Stimulated activated CD8-positive, alpha-beta memory T cell treated with anti-CD3 and anti-CD28 coated beads, Interleukin-4, amount 100 ng/mL, for 1 hour (primary cell): ENCODE measurements at places on chromosomes 16 and 17.

DNA sequence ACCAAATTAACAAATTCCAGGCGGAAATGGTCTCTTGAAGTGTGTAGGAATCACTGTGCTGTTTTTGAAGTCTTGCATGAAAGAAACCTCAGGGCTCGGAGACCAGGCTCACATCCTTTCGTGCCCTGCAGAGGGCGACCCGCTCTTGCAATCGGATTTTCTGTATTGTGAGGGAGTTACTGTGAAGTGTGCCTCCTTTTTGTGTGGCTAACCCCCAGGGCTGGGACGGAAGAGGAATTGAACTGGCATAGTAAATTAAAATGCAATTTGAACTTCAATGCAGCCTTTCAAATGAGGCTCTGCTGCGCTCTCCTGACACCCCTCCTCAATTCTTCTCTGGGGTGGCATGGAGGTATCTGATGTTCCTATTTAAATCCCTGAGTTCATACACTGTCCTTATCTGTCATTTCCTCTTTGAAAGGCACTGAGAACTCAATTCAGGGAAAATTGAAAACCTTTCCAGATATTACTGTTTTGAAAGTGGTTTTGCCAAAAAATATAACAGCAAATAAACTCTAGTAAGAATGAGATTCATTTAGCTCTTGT, 51.5 kb upstream of the MGAT5B start:
- peak; percentile 22 for DNase-seq

GRCh38 chr17:47995241-47995935, 24.5 kb downstream of the CDK5RAP3 start:
- no peak for DNase-seq

DNA sequence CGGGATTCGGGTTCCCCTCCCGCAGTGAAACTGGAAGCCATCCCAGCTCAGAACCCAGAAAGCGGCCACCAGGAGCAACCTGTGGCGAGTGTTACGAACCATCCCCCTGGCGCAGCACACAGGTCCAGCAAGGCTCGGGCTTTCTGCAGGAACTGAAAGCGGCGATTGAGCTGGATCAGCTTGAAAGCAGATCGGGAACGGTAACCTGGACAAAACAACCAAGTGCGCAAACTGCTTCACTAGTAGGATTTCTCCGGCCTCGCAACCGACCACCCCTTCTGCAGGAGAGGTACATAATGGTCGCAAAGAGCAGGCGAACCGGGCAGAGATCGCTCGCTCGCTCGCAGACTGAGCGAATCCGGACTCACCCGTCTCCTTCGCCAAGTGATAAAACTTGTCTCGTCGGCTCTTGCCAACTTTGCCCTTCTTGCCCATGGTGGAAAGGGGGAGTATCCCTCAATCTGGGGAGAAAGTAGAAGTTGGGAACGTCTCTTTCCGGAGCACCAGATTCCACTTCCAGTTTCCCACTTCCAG, 696 bp upstream of the PSMC5 start:
- DNase-seq = no peak

- DNase-seq = no peak
Measured at GRCh38 chr16:84842516-84843148, 22.8 kb downstream of the CRISPLD2 start.

DNA sequence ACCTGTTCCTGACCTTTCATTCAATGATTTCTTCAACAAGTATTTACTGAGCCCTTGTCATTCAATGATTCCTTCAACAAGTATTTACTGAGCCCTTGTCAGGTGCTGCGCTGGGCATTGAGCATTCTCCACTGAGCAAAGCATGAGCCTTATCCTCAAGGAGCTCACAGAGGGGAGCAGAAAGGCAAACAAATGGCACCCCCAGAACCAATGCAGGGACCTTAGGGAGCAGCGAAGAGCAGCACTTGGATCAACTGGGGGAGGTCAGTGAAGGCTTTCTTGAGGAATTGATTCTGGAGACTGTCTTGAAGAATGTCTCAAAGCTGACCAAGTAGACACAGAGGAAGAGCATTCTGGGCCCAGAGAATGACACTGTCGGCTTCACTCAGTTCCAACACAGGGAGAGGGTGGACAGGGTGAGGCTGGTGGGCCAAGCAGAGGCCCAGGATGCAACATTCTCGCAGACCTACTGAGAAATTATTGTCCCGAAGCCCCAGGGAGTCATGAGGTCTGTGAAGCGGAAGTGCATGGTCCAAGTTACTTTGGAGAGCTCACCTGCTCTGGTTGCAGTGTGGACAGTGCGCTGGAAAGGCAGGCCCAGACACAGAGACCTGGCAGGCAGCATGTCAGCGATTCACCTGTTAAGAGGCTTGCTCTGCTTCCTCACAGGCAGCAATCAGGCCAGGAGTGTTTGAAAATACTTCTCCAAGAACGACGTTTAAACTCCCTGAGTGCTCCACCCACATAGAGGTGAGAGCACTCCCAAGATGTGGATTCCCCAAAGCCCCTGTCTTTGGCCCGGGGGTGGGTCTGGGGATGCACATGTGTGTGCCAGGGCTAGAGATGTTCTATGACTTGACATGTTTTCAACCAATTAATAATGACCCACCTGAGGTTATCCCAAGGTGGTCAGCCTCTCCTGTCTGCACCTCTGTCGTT, 3.2 kb upstream of the MPO start:
- no peak for DNase-seq

GRCh38 chr17:8482546-8482945, 46.9 kb downstream of the NDEL1 start:
- no peak for DNase-seq
